AG20443 (cell line): ENCODE measurements at places on chromosomes 11 and 22.

- peak; percentile 71 for DNase-seq
Observed at GRCh38 chr11:19938169-19938856, 222.0 kb downstream of the DBX1 start.

DNA sequence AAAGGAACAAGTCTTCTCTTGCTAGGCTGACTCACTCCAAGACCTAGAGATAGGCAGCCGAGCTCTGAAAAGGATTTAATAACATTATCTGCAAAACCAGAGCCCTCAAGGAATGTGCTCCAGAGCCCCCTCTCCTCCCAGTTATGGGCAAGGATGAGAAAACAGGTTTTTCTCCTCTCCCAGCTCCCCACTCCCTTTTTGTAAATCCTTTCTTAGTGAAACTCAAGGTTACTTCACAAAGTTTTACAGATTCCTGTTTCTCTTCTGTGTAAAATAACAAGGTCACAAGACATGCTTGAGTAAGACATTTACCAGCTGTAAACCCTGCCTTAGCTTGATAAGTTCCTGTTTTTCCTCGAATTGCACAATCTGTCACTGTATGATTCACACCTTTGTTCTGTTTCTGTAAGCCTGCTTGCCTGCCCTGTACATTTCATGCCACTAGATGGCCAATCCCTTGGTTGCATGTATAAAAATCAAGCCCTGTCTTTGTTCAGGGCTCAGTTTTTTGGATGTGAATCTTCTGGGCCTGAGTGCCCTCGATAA lies 489.4 kb downstream of the KCNA4 start:
- DNase-seq: no peak

- peak; percentile 4 for DNase-seq
Observed at GRCh38 chr11:93468290-93468689, 74.9 kb downstream of the SMCO4 start.

DNA sequence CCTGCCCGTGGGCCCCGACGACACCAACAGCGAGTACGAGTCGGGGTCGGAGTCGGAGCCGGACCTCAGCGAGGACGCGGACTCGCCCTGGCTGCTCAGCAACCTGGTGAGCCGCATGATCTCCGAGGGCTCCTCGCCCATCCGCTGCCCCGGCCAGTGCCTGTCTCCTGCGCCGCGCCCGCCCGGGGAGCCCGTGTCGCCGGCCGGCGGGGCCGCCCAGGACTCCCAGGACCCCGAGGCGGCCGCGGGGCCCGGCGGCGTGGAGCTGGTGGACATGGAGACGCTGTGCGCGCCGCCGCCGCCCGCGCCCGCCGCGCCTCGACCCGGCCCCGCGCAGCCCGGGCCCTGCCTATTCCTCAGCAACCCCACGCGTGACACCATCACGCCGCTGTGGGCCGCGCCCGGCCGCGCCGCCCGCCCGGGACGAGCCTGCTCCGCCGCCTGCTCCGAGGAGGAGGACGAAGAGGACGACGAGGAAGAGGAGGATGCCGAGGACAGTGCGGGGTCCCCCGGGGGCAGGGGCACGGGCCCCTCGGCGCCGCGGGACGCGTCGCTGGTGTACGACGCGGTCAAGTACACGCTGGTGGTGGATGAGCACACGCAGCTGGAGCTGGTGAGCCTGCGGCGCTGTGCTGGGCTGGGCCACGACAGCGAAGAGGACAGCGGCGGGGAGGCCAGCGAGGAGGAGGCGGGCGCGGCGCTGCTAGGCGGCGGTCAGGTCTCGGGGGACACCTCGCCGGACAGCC lies 3.8 kb downstream of the MAPK8IP2 start:
- DNase-seq: no peak

- no peak for DNase-seq
Observed at GRCh38 chr11:76838678-76839068, 22.0 kb upstream of the ACER3 start.

- DNase-seq: no peak
Observed at GRCh38 chr22:48802576-48802975, 1025.1 kb downstream of the BRD1 start.

DNA sequence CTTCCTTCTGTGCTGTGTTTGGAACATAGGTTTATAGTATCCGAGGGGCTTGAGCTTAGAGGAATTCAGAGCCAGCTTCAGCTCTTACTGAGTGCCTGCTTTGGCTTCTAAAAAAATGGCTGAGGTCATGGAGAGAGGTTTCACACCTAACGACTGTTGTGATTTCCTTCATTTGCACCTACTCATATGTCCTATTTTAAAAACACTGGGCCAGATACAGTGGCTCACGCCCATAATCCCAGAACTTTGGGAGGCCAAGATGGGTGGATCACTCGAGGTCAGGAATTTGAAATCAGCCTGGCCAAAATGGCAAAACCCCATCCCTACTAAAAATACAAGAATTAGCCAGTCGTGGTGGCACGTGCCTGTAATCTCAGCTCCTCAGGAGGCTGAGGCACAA lies 38.3 kb upstream of the SYT13 start:
- DNase-seq: no peak

- DNase-seq: no peak
Observed at GRCh38 chr11:4049006-4049405, 45.6 kb upstream of the RRM1 start.

DNA sequence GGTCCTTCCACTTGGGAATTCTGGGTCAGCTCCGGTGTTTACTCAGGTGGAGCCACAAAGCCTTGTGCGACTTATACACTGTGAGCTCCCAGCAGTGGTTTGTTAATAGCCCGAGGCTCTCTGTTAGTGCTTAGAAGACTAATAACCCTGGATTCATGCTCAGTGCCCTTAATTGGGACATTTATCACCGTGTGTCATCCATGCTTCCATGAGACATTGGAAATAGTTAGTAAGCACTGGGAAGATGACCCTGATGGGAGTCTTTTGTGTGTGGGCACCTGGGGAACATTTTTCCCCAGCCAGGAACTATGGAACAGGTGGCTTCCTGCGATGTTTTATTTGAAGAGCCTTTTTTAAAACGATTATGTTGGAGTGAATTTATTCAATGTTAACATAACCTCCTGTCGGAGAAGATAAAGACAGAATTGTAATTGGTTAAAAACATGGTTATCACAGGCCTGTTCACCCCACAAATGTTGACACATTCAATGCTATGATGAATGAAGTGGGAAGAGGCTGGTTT lies 188.9 kb downstream of the MYO18B start:
- DNase-seq: no peak

DNA sequence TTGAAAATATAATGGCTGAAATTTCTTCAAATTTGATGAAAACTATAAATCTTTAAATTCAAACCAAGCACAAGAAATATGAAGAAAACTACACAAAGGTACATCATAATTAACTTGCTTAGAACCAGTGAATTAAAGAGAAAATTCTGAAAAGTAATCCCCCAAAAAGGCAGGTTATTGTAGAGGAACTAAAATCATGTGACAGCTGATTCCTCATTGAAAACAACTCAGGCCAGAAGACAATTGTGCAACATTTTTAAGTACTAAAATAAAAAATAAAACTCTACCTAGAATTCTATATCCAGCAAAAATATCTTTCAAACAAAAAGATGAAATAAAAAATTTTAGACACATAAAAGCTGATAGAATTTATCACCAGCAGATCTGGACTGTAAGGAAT lies 90.3 kb downstream of the SOX6 start:
- no peak for DNase-seq

DNA sequence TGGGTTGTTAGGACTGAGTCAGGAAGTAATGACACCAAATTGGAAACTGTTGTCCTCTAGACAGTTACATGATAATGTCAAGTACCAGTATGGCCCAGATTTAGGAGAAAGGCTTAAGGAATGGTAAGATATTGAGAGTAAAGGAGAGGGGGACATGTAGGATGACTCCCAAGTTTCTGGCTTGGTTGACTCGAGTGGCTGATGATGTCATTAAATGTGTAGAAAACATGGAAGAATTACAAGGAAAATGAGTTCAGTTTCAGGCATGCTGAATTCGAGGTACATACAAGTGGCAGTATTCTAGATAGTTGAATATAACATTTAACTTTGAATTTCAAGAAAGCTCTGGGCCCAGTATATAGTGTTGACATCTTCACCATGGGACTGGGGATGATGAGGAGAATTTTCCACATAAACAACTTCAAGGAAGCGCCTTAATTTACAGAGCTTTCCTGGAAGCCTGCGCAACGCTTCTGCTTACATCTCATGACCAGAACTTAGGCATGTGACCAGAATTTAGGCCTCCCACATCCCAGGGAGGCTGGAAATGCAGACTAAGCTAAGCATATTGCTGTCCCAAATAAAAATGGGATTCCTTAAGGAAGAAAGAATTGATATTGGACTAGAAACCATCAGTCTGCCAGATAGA lies 3.8 kb downstream of the CFAP300 start:
- no peak for DNase-seq

DNA sequence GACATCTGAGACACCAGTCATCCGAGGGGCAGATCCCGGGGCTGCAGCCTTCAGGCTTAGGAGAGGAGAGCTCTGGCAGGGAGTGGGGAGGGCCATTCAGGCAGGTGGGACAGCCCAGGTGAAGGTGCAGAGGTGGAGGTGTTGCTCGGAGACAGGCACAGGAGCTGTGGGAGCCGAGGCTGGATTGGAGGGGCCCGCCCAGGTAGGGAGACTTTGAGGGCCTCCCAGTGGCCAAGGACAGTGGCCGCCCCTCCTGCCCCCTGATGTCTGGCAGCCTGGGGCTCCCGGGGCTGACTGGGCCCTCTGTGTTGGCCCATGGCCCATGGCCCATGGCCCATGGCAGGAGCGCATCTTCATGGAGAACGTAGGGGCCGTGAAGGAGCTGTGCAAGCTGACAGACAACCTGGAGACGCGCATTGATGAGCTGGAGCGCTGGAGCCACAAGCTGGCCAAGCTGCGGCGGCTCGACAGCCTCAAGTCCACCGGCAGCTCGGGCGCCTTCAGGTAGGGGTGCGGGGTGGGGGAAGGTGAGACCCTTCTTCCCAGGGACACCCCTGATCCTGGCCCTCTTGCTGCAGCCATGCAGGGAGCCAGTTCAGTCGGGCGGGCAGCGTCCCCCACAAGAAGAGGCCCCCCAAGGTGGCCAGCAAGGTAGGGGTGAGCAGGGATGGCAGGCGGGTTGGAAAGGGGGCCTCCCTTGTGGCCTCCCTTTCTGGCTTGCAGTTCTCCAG lies 13.3 kb downstream of the TMEM258 start:
- DNase-seq: no peak

DNA sequence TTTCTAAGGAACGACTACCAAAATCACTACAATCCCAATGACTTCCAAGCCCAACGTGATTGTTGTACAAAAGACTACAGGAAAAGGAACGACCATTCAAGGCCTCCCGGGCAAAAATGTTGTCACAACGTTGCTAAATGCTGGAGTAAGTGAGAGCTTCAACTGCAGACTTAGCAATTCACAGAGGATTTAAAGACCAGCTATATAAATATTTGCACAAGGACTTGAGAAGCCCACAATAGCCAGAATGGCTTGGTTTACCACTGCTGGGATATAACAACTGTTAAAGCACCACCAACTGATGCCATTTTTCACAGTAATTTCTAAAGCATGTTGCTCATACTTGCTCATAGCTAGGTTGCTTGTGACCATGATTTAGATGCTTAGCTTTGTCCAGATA lies 78.3 kb downstream of the EMSY start:
- no peak for DNase-seq

- peak; percentile 69 for DNase-seq
Observed at GRCh38 chr11:64650923-64651523, 60.0 kb downstream of the SLC22A12 start.

- no peak for DNase-seq
Observed at GRCh38 chr11:120219938-120220746, 9.3 kb downstream of the OAF start.

- DNase-seq: peak; percentile 86
Observed at GRCh38 chr11:12159351-12160099, 49.1 kb downstream of the MICAL2 start.

- DNase-seq: peak; percentile 80
Observed at GRCh38 chr22:27100789-27101188, 443.4 kb downstream of the MIAT start.

DNA sequence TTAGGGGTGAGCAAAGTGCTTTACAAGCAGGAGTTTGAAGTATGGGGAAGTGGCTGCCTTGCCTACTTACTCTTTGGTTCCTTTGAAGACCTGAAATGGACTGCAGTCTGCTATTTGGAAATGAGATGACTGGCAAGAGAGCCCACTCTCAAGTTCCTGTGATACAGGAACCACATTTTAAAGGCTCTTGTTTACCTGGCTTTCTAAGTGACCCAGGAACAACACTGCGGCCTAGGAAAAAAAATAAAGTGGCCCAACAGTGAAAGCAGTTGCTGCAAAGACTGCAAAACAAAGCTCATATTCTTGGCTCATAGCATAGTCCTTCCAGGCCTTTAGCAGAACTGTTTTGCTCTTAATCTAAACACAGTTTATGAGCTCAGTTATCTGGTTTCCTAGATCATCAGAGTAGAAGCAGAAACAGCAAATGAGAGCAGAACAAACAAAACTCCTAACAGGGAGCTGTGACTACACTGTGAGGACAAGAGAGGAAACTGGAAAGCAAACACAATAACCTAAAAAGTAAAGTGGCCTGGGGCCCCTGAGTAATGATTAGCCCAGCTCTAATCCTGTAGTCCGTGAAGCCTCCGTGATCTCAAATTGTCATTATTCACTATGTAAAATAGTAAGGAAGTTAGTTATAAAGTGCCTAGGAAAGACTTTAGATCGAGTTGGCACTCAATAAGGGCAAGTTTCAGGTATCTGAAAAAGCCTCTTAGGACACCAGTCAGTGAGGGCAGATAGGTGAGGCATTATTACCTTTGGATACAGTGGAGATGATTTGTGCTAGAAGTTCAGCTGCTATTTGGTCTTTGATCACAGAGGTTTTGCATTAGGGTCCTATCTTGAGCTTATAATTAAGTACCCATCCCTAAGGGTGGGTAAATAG lies 11.5 kb downstream of the CCDC117 start:
- no peak for DNase-seq

DNA sequence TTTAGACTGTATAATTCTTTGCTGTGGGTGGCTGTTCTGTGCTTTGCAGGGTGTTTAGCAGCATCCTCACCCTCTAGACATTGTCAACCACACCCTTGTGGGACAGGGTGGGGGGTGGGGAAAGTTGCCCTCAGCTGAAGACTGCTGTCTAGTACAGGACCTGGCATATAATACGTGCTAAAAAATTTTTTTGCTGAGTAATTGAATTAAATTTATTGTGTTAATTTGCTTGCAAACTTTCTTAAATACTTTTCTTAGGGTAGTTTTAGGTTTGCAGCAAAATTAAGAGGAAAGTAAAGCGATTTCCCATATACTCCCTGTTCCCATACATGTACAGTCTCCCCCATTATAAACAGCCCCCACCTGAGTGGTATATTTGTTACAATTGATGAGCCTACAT lies 268.5 kb downstream of the SOX6 start:
- DNase-seq: no peak

- no peak for DNase-seq
Observed at GRCh38 chr22:29998627-29999384, 81.5 kb upstream of the HORMAD2 start.

- DNase-seq: peak; percentile 83
Observed at GRCh38 chr22:37681556-37682049, 4.5 kb upstream of the NOL12 start.
